ENCODE measurements at places on chromosomes 13 and 19. TPM values are rescaled to one million over a fixed set of nuclear protein-coding genes. Genes with fewer than 3 reads are reported as not detected.
A peak's percentile ranks its signal among the peaks of the same experiment; 100 is the strongest.

The NXNL1 gene
- not detected for total RNA-seq

The FXYD5 gene
- 124 TPM for total RNA-seq

DNA sequence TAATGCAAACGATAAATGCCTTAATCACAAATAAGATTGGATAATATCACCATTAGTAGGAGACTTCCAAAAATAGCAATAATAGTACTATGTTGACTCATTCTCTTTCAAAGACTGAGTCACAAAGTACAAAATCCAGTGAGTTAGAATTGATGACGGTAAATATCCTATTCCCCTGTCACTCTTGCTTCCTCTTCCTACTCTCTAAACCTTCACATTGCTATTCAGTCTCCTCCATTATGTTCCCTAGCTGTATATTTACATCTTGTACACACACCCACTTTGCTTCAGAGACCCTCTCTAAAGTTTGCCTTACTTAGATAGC, 26.3 kb upstream of the INTS6 start:
- no peaks in the 10 kb centered on the region for H3K4me1 ChIP-seq
- H3K27ac ChIP-seq: no peak overlapping the region
- no peaks in the 10 kb centered on the region for H3K36me3 ChIP-seq
- no peak for DNase-seq
- no peak overlapping the region for H3K4me3 ChIP-seq

DNA sequence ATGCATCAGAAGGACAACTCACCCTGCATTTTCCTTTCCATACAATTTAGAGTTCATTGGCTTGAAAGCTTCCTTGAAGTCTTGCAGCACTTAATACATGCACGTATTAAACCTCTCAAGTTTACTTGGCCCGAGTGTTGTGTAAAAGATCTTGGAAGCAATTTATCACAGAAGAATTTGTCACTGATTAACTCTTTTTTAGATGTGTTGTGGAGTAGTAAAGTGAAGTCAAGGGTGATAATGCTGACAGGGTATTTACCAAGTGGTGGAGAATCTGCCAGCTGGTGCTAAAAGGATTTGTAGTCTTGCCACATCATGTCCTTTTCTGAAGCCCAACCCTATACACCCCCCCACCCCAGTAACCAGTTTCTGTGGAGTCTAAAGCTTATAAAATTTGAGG, 421.0 kb upstream of the MIR17HG start:
- no peak for DNase-seq
- H3K36me3 ChIP-seq: no peaks in the 10 kb centered on the region

The SLC27A1 gene
- total RNA-seq: 27.8 TPM

The LIM2 gene
- total RNA-seq: not detected

The TNFSF9 gene
- 7.4 TPM for total RNA-seq

The MICU2 gene
- total RNA-seq: 30.7 TPM

DNA sequence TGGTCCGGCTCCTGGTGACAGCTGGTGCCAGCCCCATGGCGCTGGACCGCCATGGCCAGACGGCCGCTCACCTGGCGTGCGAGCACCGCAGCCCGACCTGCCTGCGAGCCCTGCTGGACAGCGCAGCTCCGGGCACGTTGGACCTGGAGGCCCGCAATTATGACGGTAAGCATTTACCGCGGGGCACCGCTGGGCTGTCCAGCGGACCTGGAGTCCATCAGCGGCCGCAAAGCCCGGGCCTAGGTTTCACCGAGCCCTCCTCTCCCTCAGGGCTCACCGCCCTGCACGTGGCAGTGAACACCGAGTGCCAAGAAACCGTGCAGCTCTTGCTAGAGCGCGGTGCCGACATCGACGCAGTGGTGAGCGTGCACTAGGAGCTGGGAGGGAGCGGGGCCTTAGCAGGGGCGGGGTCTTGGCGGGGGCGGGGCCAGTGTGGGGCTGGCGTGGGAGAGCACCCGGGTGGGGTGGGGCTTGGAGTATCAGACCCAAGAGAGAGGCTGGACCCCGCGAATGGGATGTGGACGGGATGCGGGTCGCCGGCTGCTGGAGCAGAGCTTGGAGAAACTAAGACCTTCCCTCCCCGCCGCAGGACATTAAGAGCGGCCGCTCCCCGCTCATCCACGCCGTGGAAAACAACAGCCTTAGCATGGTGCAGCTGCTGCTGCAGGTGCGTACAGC, 8.7 kb downstream of the BCL3 start:
- peak overlapping the region; percentile 72 for H3K27ac ChIP-seq
- H3K4me3 ChIP-seq: peak overlapping the region; percentile 43
- no peaks in the 10 kb centered on the region for H3K27me3 ChIP-seq
- peaks cover 48% of the 10 kb centered on the region for H3K36me3 ChIP-seq
- DNase-seq: peak; percentile 75

The RSPH6A gene
- 0.38 TPM for total RNA-seq

- DNase-seq: no peak
- H3K4me3 ChIP-seq: no peak overlapping the region
- H3K27me3 ChIP-seq: no peaks in the 10 kb centered on the region
Observed at GRCh38 chr13:92804346-92804745, 422.3 kb upstream of the GPC6 start.

DNA sequence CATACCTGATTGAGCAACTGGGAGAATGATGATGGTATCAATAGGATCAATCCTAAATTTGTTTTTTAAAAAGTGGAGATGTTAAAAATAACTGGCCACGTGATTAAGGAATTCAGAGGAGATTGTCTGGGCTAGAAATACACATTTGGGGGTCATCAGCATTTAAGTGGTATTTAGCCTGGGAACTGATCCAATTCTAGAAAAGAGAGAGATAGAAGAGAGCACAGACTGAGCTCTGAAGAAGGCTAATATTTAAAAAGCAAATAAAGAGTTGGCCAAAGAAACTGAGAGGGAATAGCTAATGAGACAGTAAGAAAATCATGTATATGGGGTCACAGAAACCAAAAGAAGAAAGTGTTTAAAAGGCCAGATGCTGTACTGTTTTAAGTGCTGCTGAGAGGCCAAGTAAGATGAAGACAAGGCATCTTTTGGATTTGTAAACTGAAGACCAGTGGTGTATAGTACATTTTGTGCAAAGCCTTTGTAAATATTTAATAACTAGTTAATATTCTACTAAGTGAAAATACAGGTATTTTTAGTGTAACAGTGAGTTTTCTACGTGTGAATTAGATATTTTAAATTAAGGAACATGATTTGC, 40.2 kb downstream of the UBL3 start:
- no peak overlapping the region for H3K27ac ChIP-seq
- H3K4me1 ChIP-seq: peaks cover 30% of the 10 kb centered on the region
- DNase-seq: no peak
- H3K27me3 ChIP-seq: no peaks in the 10 kb centered on the region
- no peaks in the 10 kb centered on the region for H3K36me3 ChIP-seq

DNA sequence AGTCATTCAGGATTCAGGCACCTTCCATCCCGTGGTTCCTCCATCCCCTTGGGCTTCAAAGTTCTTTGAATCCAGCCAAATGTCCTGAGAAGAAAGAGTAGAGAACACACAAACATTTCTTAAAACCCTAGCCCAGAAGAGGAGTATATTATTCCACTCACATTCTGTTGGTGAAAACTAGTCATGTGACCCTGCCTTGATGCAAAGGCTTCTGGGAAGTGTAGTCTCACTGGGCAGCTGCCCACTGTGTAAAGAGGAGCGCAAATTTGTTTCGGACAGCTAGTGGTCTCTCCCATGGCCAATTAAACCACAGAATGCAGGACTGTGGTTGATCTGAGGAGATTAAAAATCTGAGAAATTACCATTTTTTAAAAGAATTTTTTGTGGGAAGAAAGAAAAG, 304.4 kb downstream of the SUCLA2 start:
- no peak overlapping the region for H3K4me3 ChIP-seq
- H3K36me3 ChIP-seq: no peaks in the 10 kb centered on the region
- no peaks in the 10 kb centered on the region for H3K27me3 ChIP-seq

The KLK7 gene
- 0.41 TPM for total RNA-seq

DNA sequence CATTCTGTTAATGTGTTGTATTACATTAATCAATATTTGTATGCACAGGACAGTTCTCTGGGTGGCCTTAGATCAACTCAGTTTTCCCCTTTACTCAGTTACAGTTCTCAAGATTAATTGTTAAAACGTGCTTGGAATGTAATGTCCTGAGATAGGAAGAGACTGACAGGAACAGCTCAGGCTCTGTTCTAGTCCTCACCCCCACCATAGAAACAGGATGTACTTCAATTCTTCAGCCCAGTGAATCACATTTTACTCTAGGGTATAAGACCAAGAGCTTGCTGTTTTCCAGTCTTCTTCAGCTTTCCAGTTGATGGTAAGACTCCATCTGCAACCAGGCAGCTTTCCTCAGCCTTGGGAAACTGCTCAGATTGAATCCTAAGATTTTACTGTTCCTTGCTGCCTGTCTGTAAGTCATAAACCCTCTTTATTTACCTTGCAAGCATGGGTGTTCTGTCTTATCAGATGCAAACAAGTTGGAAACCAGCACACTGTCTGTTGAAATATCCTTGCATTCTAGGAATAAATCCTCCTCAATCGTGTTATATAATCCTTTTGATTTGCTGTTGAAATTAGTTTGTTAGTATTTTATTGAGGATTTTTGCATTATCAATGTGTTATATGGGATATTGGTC, 836.9 kb upstream of the PCDH9 start:
- no peaks in the 10 kb centered on the region for H3K27me3 ChIP-seq
- H3K4me3 ChIP-seq: no peak overlapping the region
- H3K27ac ChIP-seq: no peak overlapping the region
- DNase-seq: no peak
- H3K36me3 ChIP-seq: no peaks in the 10 kb centered on the region

GRCh38 chr13:21309542-21310172, 133.2 kb downstream of the MRPL57 start:
- no peak overlapping the region for H3K4me3 ChIP-seq
- no peaks in the 10 kb centered on the region for H3K27me3 ChIP-seq
- no peaks in the 10 kb centered on the region for H3K4me1 ChIP-seq
- DNase-seq: no peak
- H3K27ac ChIP-seq: no peak overlapping the region
- no peaks in the 10 kb centered on the region for H3K36me3 ChIP-seq

The ZNF132 gene
- 5.1 TPM for total RNA-seq

DNA sequence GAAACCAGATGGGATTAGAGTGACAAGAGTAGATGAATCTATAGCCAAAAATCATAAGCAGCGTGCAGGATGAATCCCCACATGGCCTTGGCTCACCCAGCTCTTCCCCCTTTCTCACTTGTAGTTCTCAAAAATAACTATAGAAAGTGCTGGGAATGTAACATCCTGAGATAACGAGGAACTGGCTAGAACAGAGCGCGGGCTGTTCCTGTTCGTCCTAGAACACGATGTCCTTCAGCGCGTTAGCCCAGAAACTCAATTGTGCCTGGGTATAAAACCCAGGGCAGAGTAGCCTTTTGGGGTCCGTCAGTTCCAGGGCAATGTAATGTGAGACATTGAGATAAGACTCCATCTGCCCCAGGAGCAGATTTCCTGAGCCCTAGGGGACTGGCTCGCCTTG, 326.2 kb downstream of the TSHZ3 start:
- H3K36me3 ChIP-seq: no peaks in the 10 kb centered on the region
- H3K27ac ChIP-seq: no peak overlapping the region
- no peaks in the 10 kb centered on the region for H3K4me1 ChIP-seq
- DNase-seq: no peak
- no peak overlapping the region for H3K4me3 ChIP-seq

GRCh38 chr13:79451500-79451962, 29.4 kb upstream of the NDFIP2 start:
- no peak overlapping the region for H3K27ac ChIP-seq
- H3K27me3 ChIP-seq: no peaks in the 10 kb centered on the region
- no peaks in the 10 kb centered on the region for H3K36me3 ChIP-seq
- DNase-seq: no peak
- no peaks in the 10 kb centered on the region for H3K4me1 ChIP-seq
- H3K4me3 ChIP-seq: no peak overlapping the region

DNA sequence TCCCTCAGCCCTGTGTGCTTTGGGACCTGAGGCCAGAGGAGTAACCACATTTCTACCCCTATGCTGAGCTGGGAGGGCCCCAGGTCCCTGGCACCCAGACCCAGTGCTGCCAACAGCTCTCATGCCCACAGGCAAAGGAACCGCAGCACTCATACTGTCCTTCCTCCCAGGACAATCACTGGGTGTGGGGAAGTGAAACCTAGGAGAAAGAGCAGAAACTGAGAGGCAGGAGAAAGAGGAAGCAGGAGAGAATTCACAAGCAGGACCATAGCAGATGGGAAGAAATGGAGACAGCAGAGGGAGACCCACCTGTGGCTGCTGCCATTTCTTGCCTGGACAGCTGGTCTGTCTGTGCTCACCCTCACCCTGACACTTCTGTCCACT, 18.9 kb downstream of the CCDC97 start:
- peak overlapping the region; percentile 80 for H3K27ac ChIP-seq
- H3K27me3 ChIP-seq: no peaks in the 10 kb centered on the region
- H3K4me3 ChIP-seq: no peak overlapping the region
- DNase-seq: no peak

- H3K4me3 ChIP-seq: peak overlapping the region; percentile 52
- no peak overlapping the region for H3K27ac ChIP-seq
- no peaks in the 10 kb centered on the region for H3K36me3 ChIP-seq
- H3K27me3 ChIP-seq: peaks cover 39% of the 10 kb centered on the region
- DNase-seq: no peak
Observed at GRCh38 chr13:26052337-26052736, 521 bp upstream of the SHISA2 start.

DNA sequence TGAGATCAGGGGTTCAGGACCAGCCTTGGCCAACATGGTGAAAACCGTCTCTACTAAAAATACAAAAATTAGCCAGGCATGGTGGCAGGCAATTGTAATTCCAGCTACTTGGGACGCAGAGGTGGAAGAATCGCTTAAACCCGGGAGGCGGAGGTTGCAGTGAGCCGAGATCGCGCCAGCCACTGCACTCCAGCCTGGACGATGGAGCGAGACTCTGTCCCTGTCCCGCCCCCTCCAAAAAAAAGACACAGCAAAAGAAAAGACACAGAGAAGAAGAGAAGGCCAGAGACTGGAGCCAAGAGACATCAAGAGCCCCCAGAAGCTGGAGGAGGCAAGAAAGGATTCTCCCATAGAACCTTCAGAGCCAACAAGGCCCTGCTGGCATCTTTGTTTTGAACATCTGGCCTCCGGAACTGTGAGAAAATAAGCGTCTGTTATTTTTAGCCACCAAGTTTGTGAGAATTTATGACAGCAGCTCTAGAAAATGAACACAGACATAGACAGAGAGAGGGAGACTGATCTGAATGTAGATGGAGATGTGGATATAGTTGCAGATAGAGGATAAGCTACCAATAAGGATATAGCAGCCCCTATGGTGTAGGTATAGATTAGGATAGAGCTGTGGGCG, 25.7 kb upstream of the PNMA8B start:
- H3K27ac ChIP-seq: no peak overlapping the region
- H3K4me3 ChIP-seq: no peak overlapping the region
- no peak for DNase-seq
- H3K4me1 ChIP-seq: no peaks in the 10 kb centered on the region

The KLK6 gene
- total RNA-seq: not detected

All from upper lobe of right lung (tissue), 1 donor.